ENCODE measurements at places on chromosomes 3 and 15. TPM values are rescaled to one million over a fixed set of nuclear protein-coding genes. Genes with fewer than 3 reads are reported as not detected.

The HTR3E gene
- not detected for total RNA-seq

The INKA1 gene
- 5.6 TPM for total RNA-seq

The SLC28A1 gene
- not detected for total RNA-seq

The FOXB1 gene
- not detected for total RNA-seq

The FAM43A gene
- total RNA-seq, result 11.4 TPM

The ADAMTS17 gene
- 6.8 TPM for total RNA-seq

The CD96 gene
- 1.1 TPM for total RNA-seq

- DNase-seq, result no peak
These were observed 127.9 kb downstream of the MITF start for GRCh38 chr3:69866988-69867720.

- no peak for DNase-seq
These were observed 10.8 kb downstream of the CRTAP start for GRCh38 chr3:33124638-33125037.

- DNase-seq, result no peak
These were observed 583.9 kb downstream of the NTRK3 start for GRCh38 chr15:87672309-87673288.

DNA sequence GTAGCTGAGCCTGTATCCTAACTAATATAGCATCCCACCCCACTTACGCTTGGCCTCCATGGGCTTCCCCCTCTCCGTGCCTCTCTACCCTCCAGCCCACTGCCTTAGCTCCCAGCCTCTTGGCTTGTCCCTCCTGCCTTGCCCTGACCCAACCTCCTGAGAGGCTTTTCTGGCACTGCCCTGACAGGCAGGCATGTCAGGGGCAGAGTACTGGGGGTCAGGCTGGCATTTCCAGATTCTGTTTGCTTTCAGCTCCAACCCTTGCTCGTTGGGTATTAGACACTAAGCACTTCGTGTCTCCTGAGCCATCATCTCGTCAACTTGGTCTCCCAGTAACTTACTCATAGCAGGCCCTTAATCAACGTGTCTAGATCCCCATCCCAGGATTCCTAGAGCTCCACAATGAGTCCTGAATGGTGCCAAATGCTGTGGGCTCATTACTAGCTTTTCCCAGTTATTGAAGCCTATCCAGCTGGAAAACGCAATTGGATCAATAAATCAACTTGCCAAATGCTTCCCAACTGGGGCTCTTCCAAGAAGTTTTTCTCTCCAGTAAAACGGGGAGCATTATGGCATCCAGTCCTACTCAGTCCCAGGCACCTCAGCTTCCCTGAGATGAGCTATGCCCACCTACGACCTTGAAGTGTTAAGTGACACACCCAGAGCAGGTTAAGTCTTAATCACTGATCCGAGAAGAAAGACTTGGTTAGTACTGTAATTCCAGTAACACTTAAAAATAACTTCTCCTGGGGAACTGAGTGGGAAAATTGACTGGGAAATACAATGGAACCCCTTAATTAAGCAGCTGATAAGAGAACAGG lies 78.5 kb upstream of the DLG1 start:
- peak; percentile 36 for DNase-seq

DNA sequence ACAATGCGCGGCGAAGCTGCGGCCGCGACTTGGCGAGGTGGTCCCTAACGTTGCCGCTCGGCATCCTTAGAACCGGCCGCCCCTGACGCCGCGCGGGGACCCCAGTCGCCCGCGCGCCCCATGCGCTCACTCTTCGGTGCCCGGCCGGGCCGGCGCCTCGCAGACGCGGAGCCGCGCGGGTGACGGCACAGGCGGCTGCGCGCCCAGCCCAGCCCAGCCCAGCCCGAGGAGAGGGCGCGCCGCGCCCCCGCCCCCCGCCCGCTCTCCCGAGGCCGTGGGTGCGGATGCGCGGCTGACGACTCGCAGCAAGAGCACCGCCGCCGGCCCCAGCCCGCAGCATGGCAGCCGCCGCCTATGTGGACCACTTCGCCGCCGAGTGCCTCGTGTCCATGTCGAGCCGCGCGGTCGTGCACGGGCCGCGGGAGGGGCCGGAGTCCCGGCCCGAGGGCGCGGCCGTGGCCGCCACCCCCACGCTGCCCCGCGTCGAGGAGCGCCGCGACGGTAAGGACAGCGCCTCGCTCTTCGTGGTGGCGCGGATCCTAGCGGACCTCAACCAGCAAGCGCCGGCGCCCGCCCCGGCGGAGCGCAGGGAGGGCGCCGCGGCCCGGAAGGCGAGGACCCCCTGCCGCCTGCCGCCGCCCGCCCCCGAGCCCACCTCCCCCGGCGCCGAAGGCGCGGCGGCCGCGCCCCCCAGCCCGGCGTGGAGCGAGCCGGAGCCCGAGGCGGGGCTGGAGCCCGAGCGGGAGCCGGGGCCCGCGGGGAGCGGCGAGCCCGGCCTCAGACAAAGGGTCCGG lies 437 bp downstream of the KLF13 start:
- DNase-seq, result peak; percentile 92

DNA sequence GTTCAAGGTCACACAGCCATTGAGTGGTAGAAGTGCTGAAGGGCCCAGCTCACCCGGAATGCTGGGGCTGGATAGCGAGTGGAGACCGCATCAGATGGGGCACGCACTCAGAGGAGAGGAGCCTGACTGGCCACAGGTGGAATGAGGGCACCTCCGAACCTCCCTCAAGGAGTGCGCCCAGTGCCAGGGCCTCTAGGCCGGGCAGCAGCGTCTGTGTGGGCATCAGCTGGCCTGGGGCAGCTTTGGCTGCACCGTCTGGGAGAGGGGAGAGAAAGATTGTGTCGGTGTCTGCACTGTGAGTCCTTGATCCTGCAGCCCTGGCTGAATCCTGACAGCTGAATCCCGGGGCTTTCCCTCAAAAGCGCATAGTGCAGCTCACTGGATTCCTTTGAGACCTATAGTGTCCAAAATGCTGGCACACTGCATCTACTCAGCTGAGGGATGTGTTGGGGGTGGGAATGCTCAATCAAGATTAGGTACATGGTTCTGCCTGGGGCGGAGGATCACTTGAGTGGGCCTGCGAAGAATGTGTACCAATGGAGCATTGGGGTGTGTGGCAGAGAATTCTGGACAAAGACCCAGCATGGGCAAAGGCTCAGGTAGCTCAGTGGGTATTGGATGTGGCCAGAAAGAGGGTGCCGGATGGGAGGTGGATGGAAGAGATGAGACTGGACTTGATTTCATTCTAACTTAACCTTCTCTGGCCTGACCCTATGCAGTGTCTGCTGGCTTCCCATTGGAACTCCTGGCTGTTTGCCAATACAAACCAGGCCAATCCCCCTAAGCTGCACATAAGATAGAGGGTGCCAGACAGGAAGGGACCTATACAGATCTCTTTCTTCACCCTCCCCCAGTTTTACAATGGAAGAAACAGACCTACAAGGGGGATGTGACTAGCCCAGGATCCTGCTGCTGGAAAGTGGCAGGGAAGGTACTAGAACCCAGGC lies 950 bp downstream of the ANKDD1A start:
- peak; percentile 53 for DNase-seq

DNA sequence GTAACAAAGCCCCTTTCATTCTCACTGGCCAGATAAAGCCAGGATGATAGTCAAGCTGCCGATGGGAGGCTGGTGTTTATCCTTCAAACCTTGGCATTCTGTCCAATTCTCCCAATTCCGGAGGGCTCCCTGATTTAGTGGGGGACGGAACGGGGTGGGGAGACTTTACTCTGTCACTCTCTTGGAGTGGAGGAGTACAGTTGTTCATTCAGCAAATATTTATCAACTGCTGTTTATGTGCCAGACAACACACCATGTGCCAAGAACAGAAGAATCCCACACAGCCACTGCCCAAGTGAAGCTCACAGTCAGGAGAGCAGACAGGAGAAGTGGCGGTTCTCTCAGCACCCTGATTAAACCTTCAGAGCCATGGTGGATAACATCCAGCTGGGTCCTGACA lies 63.3 kb downstream of the WNT5A start:
- no peak for DNase-seq

DNA sequence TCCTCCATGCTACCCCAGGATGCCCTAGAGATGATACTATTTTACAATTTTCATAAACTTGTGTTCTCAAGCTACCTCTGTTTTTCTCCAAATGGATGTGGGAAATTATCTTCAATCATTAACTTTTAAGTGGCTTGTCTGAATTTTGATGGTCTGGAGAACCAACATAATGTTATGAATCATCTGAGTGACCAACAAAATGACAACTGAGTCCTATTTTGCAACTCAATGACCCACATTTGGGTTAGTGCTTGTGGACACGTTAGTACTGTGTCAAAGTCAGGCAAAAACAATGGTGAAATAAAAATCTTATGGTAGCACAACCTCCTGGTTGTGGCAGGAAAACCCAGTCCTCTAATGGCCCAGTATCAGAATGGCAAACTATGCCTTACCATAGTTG lies 352.4 kb upstream of the ZNF385D start:
- no peak for DNase-seq

- DNase-seq, result peak; percentile 78
These were observed 146.4 kb downstream of the TJP1 start for GRCh38 chr15:29675791-29676301.

DNA sequence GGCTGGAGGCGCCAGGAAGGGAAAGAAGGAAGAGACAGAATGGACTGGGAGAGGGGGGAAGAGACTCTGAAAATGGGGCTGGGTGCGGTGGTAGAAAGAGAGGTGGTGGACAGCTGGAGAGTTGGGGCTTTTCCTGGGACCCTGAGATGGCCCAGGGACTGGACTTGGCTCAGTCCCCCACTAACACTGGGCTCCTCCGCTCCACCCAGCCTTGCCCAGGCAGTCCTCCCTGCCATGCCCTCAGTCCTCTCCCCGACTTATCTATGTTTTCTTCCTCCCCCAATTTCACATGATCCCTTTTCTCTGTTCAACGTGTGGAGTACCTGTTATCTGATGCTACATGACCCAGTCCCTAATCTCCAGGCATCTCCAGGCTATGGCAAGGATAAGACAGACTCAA lies 6.3 kb upstream of the HCN4 start:
- no peak for DNase-seq

DNA sequence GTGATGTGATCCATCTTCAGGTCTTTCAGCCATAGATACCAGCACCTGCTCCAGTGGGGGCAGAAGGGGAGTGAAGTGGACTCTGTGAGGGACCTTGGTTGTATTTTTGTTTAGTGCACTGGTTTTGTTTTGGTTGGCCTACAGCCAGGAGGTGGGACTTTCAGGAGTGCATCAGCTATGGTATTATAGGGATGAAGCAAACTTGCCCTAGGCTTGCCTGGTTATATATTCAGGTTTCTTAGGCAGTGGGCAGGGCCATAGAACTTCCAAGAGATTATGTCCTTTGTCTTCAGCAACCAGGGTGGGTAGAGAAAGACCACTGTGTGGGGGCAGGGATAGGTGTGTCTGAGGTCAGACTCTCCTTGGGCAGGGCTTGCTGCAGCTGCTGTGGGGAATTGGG lies 337.3 kb upstream of the SGO1 start:
- no peak for DNase-seq

- no peak for DNase-seq
These were observed 49.0 kb upstream of the DUT start for GRCh38 chr15:48282216-48282615.

GRCh38 chr15:74957476-74958035 lies 984 bp upstream of the RPP25 start:
- DNase-seq, result no peak

- no peak for DNase-seq
These were observed 46.5 kb downstream of the TP63 start for GRCh38 chr3:189677667-189678066.

- DNase-seq, result no peak
These were observed 48.5 kb downstream of the EFHB start for GRCh38 chr3:19885468-19885867.

DNA sequence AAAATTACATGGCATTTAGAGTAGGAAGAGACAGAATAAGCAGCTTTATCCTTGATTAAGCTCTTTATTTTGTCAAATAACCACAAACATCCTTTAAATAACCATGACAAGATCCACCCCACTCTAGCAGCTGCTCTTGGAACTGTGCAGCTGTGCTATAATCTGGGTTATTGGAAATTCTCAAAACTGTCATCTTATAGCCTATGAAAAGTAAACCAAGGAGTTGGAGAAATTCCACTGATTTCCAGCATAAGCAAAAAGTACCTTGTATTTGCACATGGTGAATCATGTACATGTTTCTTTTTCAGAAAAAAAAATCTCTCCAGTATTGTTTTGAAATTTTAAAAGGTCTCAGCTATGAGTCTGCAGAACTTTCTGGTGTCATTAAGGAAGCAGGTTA lies 88.8 kb upstream of the ABI3BP start:
- no peak for DNase-seq

DNA sequence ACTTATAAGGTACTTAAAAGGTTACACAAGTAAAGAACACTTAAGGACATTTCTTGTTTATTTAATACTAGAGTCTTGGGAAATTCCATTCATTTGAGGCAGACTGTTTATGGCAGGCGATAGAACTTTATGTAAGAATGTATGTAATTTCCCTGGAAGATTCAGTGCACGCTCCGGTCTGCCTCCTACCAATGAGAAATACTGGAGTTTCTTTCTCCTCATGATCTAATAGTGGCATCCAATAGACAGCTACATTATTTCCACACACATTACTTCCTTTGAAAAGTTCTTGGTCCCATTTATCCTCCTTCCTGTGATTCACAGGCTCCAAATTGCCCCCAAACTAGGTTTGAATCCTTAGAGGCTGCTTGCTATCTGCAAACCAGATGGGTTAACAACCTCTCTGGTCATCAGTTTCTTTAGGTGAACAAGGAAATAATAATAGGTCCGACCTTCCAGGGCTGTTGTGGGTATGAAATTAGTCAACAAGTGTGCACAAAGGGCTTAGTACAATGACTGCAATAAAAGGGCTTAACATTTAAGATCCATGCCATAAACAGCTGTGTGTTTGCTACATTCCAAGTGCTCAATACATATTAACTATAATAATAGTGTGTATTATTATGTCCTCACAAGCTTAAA lies 30.7 kb downstream of the EIF4E3 start:
- DNase-seq, result no peak

- peak; percentile 50 for DNase-seq
These were observed 112.7 kb downstream of the CHSY1 start for GRCh38 chr15:101138913-101139880.

- DNase-seq, result no peak
These were observed 93.9 kb downstream of the PLOD2 start for GRCh38 chr3:146067048-146067447.

DNA sequence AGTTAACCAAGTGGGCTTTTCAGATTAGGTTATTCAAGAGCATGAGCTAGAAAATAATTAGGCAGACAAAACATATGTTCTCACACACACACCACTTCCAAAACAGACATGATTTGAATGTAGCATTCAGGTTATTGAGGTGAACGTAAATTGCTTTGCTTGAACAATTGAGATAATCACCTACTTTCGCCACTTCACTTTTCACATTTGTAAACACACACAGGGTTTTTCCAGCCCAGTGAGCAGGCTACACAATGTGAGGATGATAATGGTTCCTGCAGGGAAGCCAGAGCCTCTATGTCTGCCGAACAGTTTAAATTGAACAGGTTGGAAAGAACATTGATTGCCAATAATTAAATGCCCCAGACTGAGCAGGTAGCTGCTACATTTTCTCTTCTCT lies 560.8 kb downstream of the OCA2 start:
- no peak for DNase-seq
